ENCODE measurements at places on chromosomes 4 and X. TPM values are rescaled to one million over a fixed set of nuclear protein-coding genes. Genes with fewer than 3 reads are reported as not detected.

ZCCHC12 gene
- not detected for total RNA-seq

MAGEA10 gene
- total RNA-seq, result not detected

TXK gene
- 6.4 TPM for total RNA-seq

IL1RAPL2 gene
- not detected for total RNA-seq

DNA sequence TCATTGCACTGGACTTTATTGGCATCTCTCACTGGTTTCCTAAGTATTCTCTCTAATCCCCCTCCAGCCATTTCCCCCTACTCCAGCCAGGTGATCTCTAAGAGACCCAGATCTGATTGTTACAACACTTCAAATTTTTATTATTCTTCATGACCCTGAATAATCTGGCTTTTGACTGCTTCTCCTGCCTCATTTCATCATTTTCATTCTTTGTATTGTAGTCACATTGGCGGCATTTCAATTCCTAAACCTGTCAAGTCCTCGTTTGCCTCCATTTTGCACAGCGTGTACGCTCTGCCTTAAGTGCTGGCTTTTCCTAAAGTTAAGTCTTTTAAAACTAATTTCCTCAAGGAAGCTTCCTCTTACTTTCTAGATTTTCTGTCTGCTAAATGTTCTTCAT, 31.6 kb downstream of the UBE2K start:
- DNase-seq, result no peak
- no peaks in the 10 kb centered on the region for H3K27me3 ChIP-seq
- no peak overlapping the region for H3K4me3 ChIP-seq
- no peaks in the 10 kb centered on the region for H3K4me1 ChIP-seq
- no peak overlapping the region for H3K27ac ChIP-seq

- peaks cover 84% of the 10 kb centered on the region for H3K4me1 ChIP-seq
- H3K27ac ChIP-seq, result peak overlapping the region; percentile 21
- H3K4me3 ChIP-seq, result no peak overlapping the region
- no peak for DNase-seq
- H3K36me3 ChIP-seq, result no peaks in the 10 kb centered on the region
Measured at GRCh38 chrX:13051529-13052172, 7.2 kb upstream of the FAM9C start.

- no peak overlapping the region for H3K27ac ChIP-seq
- H3K36me3 ChIP-seq, result no peaks in the 10 kb centered on the region
- DNase-seq, result no peak
- no peaks in the 10 kb centered on the region for H3K27me3 ChIP-seq
Measured at GRCh38 chr4:11455201-11455835, 26.6 kb upstream of the HS3ST1 start.

DNA sequence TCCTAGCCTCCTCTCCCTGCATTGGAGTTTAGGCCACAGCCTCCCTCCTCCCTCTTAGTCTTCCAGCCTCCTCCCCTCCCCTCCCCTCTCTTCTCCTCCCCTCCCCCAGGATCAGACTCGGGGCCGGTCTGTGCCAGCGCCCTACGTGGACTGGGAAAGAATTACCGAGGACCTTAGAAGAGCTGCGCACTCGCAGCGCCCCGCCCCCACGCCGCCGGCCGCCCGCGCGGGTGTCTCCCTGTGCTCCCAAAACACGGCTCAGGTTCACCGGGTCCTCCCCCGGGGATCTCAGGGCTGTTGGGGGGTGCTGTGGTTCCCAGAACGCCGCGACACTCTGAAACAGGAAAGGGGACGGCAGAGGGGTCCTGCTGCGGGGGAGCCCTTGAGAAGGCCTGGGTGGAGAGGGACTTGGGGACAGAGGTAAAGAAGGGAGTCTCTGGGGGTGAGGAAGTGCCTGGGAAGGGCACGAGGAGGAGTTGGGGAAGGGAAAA, 122.3 kb upstream of the TBL1X start:
- peak; percentile 47 for DNase-seq
- H3K36me3 ChIP-seq, result no peaks in the 10 kb centered on the region
- no peaks in the 10 kb centered on the region for H3K27me3 ChIP-seq
- no peak overlapping the region for H3K27ac ChIP-seq
- H3K4me1 ChIP-seq, result peaks cover 27% of the 10 kb centered on the region

GRCh38 chrX:97401586-97402136, 518.0 kb downstream of the RPA4 start:
- no peak overlapping the region for H3K4me3 ChIP-seq
- no peak for DNase-seq
- H3K27me3 ChIP-seq, result no peaks in the 10 kb centered on the region
- no peak overlapping the region for H3K27ac ChIP-seq
- H3K4me1 ChIP-seq, result no peaks in the 10 kb centered on the region
- no peaks in the 10 kb centered on the region for H3K36me3 ChIP-seq

Data from CD8-positive, alpha-beta memory T cell (primary cell).